Colonic mucosa (tissue), 4 donors: ENCODE measurements at places on chromosomes 7 and 10.
A peak's percentile ranks its signal among the peaks of the same experiment; 100 is the strongest.

GRCh38 chr10:75062506-75063299 lies 48.8 kb upstream of the SAMD8 start:
- peak; percentile 25 for DNase-seq

- DNase-seq, result no peak
Measured at GRCh38 chr7:106583100-106583499, 77.9 kb downstream of the CCDC71L start.

GRCh38 chr10:29083096-29083495 lies 205.8 kb upstream of the LYZL1 start:
- no peak for DNase-seq

DNA sequence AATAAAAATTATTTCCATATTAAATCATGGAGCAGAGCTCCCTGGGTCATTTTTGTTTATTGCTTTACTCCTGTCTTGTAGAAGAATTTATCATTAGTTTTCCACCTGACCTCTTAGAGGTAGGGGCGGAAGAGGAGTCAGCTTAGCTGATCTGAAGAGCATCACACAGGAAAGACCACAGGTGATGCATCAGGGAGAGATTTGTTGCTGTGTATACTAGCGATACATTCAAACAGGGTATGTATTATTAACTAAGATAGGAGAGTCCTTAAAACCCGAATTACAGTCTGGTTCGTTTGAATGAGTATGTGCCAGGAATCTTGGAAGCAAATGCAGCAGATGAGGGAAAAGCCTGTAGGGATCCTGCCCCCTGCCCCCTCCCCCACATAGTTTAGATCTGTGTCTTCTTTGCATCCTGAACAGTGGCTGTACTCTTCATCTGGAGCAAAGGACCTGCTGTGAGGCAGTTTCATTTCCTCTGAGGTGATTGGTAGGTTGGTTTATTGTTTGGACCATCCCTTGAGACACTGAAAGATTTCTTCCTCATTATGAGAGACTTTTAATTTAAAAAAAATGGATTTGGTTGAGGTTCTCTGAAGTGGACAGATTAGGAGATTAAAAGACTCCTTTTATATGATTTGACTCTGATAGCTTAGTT lies 177.0 kb downstream of the SND1 start:
- no peak for DNase-seq

- no peak for DNase-seq
Measured at GRCh38 chr7:131080754-131081153, 246.9 kb upstream of the MKLN1 start.

- DNase-seq, result no peak
Measured at GRCh38 chr10:3201796-3202195, 29.2 kb upstream of the PITRM1 start.

DNA sequence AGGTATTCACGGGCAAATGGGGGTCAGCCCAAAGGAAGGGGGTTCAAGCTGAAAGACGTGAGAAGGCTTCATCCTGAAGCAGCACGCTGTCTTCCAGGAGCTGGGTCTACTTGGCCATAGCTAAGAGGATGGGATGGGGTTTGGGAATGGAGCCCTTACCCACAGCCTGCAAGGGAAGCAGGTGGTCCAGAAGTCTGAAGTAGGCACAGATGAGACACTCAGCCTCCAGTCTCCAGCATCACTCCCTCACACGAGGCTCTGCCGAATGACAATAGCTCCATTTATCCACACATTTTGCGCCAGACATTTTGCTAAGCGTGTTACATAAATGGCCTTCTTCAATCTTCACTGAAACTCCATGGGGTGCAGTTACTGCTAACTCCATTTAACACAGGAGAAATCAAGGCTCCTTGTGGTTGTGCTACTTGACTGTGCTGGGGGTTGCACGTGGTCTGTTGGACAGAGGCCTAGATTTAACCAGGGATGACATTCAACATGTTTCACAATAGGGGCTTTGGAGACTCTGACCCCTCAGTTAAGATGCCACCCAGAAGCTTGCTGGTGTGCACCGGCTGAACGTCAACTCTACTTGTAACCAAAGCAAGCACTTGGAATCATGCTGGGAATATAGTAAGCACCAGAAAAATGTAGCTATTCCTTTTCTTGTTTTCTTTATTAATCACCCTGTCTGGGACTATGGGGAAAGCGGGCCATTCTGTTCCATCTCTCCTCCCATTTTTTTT lies 85.3 kb downstream of the FAM241B start:
- no peak for DNase-seq

DNA sequence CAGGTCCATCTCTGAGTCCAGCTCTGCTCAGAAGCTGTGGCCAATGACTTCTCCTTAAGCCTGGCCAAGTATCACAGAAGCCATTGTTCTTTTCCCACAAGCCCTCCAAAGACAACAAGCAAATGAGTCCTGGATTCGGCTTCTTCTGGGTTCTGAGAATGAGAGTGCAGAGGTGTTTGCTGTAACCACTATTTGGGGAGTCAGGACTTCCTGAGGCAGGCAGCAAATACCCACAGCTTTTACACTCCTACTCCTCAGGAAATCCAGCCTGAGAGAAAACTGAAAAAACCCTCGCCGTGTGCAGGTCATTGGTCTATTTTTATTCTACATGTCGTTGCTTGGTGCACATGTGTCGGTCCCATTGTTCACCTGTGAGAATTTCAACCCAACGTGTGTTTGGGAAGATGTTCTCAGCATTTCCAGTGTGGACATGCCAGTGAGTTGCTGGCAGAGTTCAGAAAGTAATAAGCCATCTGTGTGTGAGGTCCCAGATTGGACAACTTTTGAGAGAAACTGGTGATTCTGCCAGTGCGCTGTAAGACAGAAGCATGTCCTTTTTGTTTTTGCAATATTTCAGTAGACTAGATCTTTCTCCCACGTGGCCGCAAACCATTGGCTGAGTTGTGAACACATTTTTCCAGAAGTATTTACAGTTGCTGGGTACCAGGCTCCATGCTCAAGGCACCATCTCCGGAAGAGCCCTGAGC lies 121.6 kb upstream of the LYZL2 start:
- no peak for DNase-seq

DNA sequence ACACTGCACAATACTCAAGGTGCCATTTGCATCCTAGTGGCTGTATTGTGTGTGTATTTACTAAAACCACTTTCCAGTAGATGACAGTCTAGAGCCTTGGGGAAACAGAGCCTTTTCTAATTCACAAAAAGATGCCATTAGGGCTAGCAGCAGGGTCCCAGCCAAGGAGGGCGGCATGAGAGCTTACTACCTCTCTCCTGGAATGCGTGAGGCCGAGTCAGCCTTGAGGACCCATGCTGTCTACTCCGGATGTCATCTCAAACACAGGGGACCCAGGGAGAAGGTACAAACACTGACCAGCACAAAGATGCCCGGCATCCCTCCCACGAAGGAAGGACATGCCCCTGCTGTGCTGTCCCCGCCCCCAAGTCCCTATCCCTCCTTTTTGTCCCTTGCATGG lies 65.5 kb downstream of the CYCS start:
- DNase-seq, result no peak

DNA sequence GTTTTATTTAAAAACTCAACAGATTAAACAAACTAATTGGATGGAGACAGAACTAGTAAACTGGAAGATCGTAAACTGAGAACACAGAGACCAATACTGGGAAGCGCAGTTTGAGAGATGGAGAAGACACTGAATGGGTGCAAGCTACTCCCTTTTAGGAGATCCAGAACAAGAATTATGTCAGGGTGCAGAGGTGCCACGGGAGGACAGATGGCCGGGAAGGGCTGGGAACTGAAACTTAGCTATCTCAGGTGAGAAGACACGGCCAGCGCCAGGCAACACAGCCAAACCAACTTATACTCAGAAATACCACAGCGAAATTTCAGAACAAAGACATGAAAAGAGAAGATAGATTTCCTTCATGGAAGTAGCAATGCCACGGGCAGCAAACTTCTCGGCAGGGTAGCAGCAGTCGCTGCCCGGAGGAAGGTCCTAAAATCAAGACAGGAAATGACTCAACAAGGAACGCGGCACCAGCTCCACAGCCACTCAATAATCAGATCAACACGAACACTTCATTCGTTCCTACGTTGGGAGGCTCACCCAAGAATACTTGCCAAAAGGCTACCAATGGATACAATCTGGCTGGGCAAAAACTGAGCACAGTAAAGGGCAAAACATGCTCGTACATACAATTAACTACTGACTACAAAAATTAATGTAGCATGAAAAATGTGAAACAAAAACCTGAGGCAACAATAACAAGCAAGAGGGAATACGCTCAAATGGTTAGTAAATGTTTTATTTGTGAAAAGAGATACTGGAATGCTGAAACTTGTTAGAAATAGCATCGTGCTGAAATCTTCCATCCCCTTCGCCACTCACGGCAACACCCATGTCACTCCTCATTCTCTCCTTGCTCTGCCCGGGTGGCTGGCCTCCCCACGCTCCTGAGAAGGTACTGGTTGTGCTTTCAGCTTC lies 2.2 kb upstream of the LRRC27 start:
- DNase-seq, result no peak

DNA sequence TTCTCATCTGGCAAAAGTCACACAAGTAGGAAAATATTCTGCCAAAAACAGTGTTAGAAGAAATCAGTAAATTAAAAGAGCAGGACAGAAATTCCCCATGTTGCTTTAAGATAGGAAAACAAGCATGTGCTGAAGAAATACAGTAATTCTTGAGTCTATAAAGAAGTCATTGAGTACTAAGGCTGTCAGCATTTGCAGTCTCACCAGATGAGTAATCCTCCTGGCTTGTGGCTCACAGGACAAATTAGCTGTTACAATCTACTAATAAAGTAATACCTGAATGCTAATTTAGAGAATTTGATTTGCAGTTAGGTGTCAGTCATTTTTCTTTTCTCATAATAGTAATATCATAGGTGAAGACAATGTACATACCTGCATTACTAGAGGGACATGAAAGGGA lies 1158.9 kb upstream of the CELF2 start:
- no peak for DNase-seq

DNA sequence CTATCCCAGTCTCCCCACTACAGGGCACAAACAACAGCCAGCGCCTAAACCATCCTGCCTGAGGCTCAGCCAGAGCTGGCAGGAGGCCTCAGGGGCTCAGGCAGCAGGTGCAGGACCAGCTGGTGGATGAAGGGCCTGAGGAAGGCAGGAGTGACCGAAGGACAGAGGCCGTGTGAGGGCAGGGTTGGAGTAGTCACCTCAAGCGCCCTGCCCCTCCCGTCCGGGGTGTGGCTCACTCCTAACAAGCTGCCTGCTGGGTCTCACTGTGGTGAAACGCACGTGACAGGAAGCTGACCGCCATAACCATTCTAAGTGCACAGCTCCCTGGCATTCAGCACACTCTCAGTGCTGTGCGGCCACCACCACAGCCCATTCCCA lies 281.1 kb downstream of the ELFN1 start:
- DNase-seq, result peak; percentile 50

- DNase-seq, result no peak
Measured at GRCh38 chr10:108453166-108453565, 1288.7 kb upstream of the SORCS1 start.

DNA sequence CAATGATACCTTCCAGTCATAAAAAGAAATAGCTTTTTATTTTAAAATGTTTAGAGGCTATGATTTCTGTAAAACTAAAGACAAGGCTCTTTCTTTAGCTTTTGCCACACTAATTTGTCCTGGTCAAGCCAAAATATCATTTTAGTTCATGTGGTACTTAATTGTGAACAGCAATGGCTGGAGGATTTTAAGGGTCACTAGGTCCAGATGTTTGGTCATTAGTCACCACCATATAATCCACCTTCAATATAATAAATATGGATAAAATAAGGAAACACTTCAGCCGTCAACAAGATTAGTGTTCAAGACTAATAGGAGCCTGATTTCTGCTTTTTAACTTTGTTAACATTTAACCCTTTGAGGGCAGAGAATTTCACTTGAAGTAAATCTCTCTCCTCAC lies 50.0 kb upstream of the HGF start:
- no peak for DNase-seq

- no peak for DNase-seq
Measured at GRCh38 chr10:27157150-27157549, 2.0 kb downstream of the MASTL start.

GRCh38 chr10:132588301-132589013 lies 50.9 kb downstream of the INPP5A start:
- DNase-seq, result peak; percentile 26

- DNase-seq, result no peak
Measured at GRCh38 chr7:16402091-16402490, 19.2 kb downstream of the CRPPA start.

DNA sequence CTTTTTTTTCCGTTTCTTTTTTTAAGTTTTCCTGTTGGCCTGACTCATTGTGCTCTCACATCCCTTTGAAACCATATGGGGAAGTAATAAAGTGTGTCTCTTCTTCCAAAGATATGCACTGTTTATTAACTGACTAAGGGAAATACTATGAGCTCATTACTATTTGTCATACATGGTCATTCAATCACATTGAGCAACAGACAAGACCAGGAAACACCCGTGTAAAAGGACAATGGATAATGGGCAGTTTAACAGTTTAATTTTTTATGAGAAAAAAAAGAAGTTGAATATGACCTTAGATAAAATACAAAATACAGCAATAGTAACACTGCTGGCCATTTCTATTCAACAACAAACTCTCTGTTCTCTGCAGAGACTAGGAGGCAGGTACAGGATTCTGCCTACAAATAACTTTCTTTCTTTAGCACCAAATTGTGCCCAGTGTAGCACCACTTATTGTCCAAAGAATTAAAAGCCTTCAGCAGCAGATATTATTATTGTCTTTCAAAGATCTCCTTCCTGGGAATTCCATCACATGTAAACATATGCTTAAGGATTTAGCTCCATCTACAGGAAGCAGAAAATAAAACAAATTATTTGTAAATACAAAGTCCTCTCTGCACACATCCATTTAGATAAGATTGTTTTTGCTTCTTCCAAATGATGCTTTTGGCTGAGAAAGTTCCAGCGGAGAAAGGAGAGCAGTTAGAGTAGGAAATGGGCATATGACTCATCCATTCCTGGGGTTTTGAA lies 55.0 kb upstream of the AKR1E2 start:
- DNase-seq, result no peak

GRCh38 chr7:96792115-96792514 lies 82.5 kb upstream of the SEM1 start:
- DNase-seq, result no peak

DNA sequence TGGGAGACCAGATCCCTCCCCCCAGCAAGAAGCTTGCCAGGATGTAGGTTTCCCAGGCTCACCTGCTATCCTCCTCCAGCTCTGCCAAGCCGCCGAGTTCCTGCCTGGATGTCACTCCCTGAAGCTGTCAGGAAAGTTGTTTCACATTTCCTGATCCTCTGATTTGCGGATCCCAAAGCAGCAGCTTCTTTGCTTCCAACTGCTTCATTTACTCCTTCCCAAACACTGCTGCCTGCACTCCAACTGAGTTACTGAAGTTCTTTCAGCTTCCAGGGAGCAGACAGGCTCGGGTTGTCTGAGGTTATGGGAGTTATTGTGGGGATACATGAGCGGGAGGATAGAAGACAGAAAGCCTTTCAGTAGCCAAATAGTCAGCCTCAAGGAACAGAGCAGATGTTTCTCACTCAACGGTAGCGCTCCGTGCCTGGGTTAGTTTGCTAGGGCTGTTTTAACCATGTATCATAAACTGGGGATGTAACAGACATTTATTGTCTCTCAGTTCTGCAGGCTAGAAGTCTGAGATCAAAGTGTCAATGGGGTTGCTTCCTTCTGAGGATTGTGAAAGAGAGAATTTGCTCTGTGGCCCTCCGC lies 516.0 kb downstream of the REEP3 start:
- DNase-seq, result no peak
